ENCODE measurements at places on chromosomes 16 and 17.
A peak's percentile ranks its signal among the peaks of the same experiment; 100 is the strongest.

DNA sequence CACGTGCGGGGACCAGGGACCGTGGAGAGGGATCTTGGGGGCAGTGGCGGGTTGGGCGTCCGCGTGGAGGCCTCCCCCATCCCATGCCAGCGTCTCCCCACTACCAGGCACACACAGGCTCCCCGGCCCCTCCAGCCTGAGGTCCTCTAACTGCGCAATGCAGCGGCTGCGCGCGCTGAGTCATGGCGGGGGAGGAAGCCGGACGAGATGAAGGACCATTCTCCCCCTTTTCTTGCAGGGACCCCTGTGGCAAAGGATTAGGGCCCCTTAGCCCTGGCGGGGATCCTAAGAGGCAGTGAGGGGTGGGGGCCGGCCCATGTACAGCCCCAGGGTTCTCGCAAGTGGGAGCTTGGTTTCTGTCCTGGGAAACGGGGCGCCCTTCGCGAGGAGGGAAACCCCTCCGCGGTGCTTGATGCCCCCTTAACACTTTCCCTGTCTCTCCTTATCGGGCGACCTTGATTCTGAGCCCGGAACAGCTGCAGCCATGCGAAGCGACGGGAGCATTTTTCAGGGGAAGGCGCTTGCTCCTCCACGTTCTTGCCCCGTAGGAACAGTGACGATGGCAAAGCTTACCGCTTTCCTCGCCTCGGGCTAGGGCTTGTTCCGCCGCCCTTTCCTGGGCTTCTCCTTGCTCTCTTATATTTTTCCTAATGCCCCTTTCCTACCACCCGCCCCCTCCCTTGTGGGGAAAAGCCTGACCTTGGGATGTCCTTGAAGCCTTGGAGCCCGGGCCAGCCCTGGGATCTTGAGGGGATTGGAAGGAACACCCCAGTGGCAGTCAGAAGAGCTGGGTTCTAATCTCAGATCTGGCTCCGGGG lies 592 bp downstream of the ALDOA start:
- no peak for DNase-seq

GRCh38 chr17:72380120-72380519 lies 259.3 kb downstream of the SOX9 start:
- no peak for DNase-seq

- no peak for DNase-seq
Measured at GRCh38 chr16:75042426-75043174, 43.8 kb downstream of the ZNRF1 start.

DNA sequence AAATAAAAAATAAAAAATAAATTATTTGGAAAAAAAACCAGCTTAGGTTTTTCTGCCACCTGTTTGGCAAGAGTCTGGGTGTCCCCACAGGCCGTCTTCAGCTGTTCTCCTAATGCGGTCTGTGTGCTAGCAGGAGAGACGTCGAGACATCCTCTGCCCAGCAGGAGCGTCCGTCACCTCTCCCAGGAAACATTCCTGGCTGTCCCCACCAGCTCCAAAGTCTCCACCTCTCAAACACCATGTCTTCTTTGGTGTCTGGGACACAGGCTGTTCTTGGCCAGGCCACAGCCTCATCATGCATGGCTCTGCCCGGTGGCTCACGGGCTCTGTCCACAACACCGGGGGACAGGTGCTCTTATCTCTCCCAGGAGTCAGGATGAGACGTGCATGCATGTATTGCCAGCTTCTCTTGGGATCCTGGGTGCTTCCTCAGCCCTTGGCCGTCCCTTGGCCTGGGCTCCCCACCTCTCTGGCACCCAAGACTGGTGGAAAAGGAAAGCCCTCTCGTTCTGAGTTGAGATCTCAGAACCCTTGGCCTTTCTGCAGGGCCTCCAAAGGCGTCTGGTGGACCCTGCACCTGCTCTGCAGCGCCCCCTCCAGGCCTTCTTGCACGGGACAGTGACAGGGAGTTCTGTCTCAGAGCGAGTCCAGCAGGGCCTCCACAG lies 84.9 kb upstream of the CBX4 start:
- DNase-seq: no peak

DNA sequence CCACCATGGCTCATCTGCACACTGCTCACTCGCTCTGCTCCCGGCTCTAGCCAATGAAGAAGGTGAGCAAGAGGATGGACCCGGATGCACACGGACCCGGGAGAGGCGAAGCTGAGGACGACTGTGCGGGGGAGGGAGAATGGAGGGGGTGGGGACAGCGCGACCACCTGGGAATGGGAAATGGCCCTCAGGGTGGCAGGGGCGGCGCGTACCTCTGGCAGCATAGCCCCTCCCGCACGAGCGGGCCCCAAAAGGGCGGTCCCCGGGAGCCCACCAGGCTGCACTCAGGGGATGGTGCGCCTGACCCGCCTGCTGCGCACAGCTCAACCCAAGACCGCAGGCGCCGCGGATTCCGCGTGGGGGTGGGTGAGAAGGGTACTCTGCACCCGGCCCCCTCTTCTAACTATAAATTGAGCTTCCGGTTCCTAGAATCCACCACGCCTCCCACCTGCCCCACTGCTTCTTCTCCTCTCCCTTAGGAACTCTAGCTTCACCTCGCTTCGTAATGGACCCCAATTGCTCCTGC lies 6.1 kb downstream of the MT1H start:
- DNase-seq: no peak

DNA sequence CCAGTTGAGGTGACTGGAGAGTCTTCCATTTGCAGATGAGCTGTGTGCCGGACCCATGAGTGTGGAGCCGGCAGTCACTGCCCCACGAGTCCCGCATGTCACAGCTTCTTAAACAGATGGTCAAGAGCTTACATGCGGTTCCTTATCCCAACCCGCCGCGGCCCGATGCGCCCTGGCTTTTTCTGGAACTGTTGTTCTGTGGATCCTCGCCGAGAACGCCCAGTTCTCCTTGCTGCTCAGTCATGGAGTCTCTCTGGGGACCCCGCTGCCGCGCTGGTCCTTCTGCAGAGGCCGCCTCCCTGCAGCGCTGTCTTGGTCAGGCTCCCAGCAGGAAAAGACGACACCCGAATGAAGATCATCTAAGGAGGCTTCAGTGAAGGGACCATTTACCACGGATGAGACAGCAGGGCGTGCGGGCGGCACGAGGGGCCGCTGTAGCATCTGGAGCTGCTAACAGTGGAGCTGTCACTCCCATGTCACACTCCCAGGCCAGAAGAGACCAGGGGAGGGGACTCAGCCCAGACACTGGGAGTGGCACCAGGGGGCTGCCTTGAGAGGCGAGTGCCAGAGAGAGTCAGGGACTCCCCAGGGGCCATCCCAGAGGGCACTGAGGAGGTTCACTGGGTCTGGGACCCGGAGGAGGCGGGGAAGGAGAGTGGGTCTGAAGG lies 10.8 kb upstream of the LGALS3BP start:
- peak; percentile 79 for DNase-seq

GRCh38 chr17:64060331-64060730 lies 39.9 kb upstream of the ICAM2 start:
- no peak for DNase-seq

DNA sequence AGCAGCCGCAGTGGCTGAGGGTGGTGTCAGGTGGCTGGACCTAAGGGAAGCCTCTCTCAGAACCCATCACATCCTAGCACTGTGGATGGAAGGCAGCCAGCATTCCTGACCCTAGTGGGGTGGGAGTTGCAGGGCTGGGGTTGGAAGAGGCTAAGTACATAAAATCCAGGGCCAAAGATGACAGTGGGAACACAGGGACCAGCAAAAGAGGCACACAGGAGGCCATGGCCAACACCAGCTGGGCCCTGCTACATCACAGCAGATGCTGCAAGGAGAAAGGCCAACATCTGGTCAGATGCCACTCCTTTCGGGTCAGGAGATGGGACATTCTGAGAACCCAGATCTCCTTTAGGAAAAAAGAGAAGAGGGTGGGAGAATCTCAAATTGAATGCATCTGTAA lies 415.4 kb downstream of the SLC39A11 start:
- DNase-seq: peak; percentile 46

- no peak for DNase-seq
Measured at GRCh38 chr16:23856251-23856709, 20.5 kb downstream of the PRKCB start.

DNA sequence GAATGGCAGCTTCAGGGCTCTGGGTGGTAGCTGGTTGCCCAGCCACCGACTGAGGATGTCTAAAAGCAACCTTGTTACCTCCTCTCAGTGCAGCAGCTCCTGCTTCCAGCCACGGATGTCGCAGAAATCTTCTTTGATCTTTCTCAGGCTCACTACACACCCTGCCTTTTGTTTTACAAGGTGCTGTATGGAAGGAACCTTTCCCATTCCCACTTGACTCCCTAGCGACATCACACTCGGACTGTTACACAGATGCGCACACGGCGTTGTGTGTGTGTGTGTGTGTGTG lies 135.8 kb upstream of the CPHXL start:
- no peak for DNase-seq

GRCh38 chr16:26905336-26905735 lies 161.4 kb upstream of the C16orf82 start:
- DNase-seq: no peak

- no peak for DNase-seq
Measured at GRCh38 chr16:89077076-89077475, 16.6 kb upstream of the ACSF3 start.

- no peak for DNase-seq
Measured at GRCh38 chr16:47995354-47995753, 160.4 kb downstream of the ABCC12 start.

- DNase-seq: no peak
Measured at GRCh38 chr17:66595893-66596292, 239.0 kb upstream of the CACNG5 start.

DNA sequence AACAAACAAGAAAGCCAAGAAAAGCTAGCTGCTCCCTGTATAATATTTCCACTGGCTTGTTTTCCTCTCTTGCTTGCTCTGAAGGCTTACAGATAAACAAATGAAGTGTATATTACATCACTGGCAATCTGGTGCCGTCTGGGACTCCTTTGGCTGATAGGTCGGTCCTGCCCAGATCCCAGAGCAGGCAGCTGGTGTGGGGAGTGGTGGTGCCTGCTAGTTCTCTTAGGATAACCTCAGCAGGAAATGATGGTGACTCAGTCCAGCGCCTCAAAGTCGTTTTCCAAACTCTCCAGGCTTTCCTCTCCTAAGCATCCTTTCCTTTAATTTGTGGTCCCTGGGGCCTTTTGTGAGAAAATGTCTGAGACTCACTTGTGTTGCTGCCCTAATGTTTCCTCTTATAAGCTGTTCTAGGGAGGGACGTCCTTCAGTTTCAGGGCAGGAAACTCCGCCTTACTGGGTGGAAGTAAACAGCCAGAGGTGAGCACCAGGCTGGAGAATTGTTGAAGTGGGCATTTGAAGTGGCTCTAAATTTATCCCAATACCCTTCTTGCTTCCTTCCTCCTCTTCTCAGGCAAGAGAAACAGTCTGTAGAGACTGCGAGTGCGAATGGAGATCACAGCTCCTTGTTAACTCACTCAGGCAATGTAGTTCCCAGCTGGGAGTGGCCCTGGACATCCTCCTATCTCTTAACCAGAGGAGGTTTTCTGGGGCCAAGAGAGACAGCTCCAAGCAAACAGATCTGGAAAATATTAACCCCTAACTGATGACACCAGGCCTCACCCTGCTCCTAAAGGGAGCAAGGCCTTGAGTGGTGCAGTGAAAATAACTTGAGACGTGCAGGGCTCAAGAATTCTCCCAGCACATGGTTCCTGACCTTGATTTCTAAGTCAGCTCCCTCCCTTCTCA lies 34.9 kb downstream of the CD300LF start:
- DNase-seq: no peak

DNA sequence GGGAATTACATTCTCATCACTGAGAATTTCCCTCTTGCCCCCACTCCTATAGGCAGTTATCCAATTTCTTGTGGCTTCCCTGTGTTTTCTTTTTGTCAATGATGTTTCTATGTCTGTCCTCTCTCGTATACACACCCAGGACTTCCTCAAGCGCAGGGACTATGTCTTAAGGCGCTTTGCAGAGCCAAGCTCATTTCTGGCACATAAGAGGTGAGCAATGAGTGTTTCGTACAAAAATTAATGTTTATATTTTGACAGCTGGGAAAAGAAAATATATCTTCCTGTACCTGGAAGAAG lies 947 bp downstream of the DDX42 start:
- no peak for DNase-seq

GRCh38 chr16:2464333-2464732 lies 4.4 kb downstream of the TEDC2 start:
- no peak for DNase-seq

GRCh38 chr16:67663151-67663876 lies 2.6 kb downstream of the PARD6A start:
- DNase-seq: no peak

- DNase-seq: no peak
Measured at GRCh38 chr17:72187556-72187955, 66.7 kb downstream of the SOX9 start.

GRCh38 chr17:66378296-66378695 lies 75.9 kb downstream of the PRKCA start:
- no peak for DNase-seq

DNA sequence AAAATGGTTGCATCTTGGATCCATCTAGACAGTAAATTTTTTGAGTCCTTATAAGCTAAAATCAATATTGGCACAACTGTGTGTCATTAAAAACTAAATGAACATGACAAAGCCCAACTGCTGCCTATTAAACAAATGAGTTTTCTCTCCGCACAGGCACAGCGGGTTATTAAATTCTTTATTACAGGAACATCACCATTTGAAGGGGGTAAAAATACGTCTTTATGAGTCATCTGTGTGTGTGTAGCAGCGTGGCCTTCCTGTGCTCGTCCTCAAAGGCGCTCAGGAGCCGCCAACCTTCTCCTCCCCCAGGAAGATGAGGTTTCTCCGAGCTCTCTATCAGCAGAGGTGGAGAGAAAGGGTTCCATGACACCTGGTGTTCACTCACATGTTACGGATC lies 62.6 kb upstream of the SDK2 start:
- DNase-seq: no peak

DNA sequence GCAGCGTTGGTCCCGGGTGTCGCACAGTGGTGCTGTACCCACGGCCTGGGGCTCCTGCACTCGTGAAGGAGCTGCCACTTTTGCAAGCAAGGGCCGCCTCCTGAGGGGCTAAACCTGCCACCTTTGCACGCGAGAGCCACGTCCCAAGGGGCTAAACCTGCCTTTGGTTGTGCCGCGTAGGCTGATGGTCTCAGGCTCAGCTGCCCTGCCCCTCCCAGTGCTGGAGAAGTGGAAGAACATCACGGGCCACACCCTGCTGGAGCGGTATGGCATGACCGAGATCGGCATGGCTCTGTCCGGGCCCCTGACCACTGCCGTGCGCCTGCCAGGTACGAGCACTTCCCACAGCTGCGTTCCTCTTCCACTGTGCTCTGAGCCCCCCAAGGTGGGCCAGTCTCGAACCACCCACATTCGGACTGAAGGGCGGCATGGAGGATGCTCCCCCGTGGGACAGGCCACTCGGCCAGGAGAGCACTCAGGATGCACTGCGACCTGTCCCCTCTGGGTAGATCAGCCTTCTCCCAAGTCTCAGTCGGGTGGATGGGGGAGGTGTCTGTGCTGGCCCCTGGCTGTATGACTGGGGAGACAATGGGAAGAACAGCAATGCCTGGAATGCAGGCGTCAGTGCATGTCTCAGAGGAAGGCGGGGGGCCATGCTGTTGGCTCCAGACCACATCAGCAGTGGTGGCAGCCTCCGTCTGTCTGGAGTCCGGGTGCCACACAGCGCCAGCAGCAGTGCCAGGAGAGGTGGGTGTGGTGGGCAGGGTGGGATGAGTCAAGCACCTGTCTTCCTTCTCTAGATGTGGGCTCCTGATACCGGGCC lies 20.7 kb downstream of the ACSF3 start:
- peak; percentile 80 for DNase-seq

GRCh38 chr17:77400445-77400870 lies 259.7 kb downstream of the SEC14L1 start:
- DNase-seq: no peak

Data from chondrocyte (in vitro differentiated cells).